Activated T-helper 17 cell treated with anti-CD3 and anti-CD28 coated beads, Interleukin-2, amount 50 U/mL, for 72 hours (primary cell): ENCODE measurements at places on chromosomes 1 and 21. TPM values are rescaled to one million over a fixed set of nuclear protein-coding genes. Genes with fewer than 3 reads are reported as not detected.

CD1C gene
- not detected for total RNA-seq

COL9A2 gene
- total RNA-seq: 7.5 TPM

GRCh38 chr1:29385966-29386365, 149.6 kb downstream of the PTPRU start:
- no peak for ATAC-seq

DNA sequence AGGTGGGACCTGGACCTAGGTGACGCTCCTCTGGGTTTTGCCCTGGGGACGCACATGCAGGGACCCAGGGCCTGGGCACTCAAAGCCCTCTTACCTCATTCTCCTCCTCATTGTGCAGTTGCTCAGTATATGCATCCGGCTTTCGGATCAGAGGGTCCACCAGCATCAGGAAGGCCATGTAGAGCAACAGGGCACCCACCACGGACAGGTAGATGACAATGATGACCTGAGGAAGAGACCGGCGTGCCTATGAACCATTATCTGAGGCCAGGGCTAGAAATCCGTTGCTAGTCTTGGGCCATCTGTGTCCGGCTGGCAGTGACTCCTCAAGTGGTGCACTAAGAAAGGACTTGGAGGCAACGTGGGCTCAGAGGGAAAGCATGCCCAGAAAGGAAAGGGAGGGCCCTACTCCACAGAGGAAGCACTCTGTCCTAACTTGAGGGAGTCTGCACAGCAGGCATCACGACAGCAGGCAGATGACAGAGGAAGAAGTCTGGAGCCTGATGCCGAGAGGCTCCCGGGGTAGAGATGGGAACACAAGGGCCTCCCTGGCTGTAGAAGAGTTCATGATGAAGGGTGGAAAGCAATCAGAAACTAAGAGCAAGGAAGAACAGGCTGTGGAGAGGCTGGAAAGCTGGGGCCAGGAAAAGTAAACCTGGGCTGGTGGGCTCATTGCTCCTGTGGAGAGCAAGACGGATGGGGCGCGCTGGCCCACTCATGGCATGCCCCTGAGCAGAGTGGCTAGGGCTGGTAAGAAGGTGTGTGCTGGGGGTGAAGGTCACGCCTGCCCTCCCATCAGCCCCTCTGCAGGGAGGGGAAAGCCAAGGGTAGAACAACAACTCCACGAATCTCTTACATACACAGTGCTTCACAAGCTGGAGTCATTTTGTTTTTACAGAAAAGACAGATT, 10.3 kb downstream of the TMEM9 start:
- ATAC-seq: no peak

GRCh38 chr1:150809651-150810050, 1.6 kb upstream of the CTSK start:
- no peak for ATAC-seq

DNA sequence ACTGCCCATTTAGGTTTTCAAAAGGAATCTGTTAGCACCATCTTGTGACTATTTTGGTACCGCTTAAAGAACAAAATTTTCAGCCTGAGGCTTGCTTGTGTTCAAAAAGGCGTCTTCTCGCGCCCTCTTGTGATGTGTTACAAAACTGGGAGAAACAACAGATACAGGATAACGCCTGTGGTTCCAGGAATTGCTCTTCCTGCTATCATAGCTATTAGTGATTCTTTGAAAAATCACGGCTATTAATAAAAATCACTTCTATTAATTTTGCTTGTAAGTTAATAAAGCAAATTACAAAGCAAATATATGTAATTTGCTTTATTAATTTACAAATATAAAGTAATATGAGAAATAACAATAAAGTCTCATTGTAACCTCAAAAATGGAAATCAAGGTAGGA, 82.2 kb upstream of the ABCD3 start:
- no peak for ATAC-seq

- no peak for ATAC-seq
Observed at GRCh38 chr1:3488432-3488831, 34.0 kb downstream of the ARHGEF16 start.

- no peak for ATAC-seq
Observed at GRCh38 chr1:1074631-1075147, 583 bp upstream of the RNF223 start.
